Fibroblast of skin of right biceps (primary cell): ENCODE measurements at places on chromosomes 1 and 21.
A peak's percentile ranks its signal among the peaks of the same experiment; 100 is the strongest.

DNA sequence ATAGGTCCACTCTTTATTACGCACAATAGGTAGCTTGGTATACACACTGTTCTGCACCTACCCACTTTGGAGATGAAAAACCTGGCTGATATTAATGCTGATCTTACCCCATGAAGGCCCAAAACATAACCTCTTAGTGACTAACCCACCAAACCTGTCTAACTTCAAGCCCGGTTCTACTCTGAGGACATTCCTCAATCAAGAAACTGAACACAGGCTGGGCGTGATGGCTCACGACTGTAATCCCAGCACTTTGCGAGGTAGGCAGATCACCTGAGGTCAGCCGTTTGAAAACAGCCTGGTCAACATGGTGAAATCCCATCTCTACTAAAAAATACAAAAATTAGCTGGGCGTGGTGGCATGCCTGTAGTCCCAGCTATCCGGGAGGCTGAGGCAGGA, 50.5 kb downstream of the EYA3 start:
- no peak for DNase-seq

DNA sequence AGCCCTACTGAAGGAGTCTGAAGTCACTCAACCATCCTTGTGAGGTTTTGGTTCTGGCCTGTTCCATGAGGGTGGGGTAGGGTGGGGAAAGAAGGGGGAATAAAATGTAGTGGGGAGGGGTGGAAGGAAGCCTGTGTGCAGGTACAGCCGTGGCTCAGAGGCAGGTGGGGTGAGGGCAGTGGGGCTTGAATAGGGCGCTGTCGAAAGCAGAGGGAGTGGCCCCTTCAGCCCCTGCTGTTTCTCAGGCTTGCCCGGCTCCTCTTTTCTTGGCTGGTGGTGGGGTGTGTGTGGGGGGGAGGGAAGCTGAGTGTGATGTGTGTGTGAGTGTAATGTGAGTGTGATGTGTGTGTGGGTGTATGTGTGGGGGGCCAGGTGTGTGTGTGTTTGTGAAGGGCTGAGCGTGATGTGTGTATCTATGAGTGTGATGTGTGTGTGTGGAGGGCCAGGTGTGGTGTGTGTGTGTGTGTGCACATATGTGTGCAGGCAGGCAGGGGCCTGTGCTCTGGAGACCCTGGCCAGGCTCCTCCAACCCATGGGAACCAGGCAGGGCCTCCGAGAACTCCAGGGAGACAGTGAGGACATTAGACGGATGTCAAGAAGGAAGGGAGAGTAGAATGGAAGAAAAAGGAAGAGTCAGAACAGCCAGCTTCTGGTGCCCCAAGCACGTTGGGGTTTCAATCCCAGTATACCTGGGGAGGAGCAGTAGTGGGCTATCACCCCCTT, 9.0 kb downstream of the SOX13 start:
- no peak for DNase-seq

- no peak for DNase-seq
These were observed 675 bp downstream of the MYSM1 start for GRCh38 chr1:58699011-58699762.

DNA sequence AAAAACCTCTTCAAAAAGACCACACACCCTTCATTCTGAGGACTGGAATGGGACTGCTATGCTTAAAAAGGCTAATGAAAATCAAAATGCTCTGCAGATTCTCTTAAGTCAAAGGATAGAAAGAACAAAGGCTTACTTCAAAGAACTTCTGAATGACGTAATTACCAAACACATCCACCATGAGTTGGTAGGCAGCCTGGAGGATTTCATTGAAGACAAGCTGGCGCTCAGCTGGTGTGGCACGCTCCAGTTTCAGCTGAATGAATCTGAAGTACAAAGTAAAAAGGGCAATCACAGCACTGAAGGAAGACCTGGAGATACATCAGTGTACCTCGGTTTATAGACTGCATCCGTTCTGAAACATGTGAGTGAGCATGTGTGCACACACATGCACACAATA, 43.5 kb upstream of the SDC3 start:
- no peak for DNase-seq

DNA sequence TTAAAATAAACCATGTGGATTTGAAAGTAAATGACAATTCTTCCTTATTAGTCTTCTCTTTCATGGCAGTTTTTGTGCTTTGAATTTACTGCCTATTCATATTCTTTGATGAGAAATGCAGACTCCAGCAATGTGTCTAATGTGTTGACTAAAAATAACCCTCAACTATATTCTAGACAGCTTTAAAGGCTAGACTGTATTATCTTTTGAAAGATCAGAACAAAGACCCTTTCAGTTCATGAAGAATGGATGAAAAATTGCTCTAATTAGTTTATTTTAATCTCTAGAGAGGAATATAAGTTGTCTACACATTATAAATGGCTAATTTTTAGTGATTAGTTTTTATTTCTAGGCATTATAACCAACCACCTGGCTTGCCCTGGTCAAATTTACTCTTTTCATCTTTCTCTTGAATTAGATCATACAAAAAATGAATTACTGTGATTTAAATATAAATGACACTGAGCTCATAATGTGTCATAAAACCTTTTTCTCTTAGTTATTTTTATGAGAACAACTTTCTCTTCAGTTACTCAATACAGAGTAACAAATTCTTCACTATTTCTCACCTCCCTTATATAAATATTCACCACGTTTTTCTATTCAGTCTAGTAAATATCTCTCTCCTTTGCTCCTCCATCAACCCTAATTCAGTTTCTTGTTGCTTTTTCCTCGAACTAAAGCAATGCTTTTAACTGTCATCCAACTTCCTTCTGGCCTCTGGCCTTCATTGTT, 428.5 kb upstream of the TMPRSS15 start:
- no peak for DNase-seq

GRCh38 chr1:200388791-200389190, 21.0 kb downstream of the ZNF281 start:
- DNase-seq = no peak

- no peak for DNase-seq
These were observed 110.8 kb downstream of the PLPP3 start for GRCh38 chr1:56468518-56468917.

- no peak for DNase-seq
These were observed 2.6 kb downstream of the KCNAB2 start for GRCh38 chr1:6048179-6048867.

DNA sequence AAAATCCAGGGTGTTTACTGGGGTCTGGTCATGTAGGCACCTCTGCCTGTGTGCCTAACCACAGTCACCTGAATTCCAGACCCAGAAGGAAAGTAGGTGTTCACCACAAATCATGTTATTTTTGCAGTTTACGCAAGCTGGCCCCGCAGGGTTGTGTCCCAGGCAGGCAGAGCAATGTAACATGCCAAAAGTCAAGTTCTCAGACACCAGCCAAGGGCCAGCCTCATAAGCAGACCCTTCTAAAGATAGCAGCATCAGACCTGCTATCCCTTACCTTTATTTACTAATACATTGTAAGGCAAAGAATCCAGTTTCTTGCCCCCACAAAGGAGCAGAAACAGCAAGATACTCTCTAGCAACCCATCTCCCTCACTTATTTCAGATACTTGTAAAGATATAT, 83.0 kb downstream of the GPR161 start:
- no peak for DNase-seq

DNA sequence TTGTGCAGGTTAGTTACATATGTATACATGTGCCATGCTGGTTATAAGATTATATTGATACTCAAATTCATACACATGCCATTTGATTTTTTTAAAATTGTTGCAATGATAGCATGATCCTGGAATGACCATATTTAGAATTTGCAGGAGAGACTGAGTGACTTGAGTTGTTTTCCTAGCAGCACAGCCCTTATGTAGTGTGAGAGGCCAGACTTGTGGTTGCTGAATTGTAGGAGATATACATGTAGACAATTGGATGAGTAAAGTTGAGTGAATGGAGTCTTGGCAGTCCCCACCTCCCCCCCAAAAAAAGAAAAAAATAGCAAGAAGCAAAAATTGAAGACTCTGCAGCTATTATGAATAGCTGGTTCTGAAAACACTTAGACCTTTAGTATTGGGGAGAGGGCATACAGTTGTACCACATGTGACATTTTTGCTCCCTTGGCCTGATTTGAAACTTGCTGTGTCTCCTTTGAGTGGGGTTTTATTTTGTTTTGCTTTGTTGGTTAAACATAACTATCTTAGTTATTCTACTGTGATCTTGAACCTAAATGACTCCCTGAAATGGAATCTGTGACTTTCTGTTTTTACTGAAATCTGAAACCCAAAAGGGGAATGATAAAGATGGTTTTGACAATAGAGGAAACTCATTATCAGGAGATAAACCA, 280.3 kb downstream of the HMCN1 start:
- DNase-seq = peak; percentile 82

GRCh38 chr1:227685807-227686206, 49.3 kb downstream of the JMJD4 start:
- DNase-seq = no peak

- DNase-seq = no peak
These were observed 38.6 kb downstream of the TARBP1 start for GRCh38 chr1:234440348-234440747.

GRCh38 chr1:14599800-14600199, 1.3 kb downstream of the KAZN start:
- no peak for DNase-seq

GRCh38 chr1:10865518-10866320, 69.3 kb upstream of the CASZ1 start:
- no peak for DNase-seq

DNA sequence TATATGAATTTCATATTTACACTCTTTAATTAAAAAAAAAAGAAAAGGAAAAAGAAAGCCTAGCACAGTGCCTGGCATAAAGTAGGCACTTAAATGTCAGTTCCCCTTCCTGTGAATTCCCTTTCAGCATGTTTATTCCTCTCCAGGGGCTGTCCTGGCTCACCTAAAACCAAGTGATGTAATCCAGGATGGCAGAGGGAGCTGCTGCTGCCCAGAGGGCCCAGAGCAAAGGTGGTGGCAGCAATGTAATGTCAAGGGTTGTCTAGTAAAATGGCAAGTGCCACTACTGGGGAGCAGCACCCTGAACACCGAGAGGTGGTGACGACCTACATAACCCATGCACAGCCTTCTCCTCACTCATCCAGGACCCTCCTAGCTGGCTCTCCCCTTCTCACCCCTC, 78.4 kb upstream of the LPGAT1 start:
- no peak for DNase-seq

DNA sequence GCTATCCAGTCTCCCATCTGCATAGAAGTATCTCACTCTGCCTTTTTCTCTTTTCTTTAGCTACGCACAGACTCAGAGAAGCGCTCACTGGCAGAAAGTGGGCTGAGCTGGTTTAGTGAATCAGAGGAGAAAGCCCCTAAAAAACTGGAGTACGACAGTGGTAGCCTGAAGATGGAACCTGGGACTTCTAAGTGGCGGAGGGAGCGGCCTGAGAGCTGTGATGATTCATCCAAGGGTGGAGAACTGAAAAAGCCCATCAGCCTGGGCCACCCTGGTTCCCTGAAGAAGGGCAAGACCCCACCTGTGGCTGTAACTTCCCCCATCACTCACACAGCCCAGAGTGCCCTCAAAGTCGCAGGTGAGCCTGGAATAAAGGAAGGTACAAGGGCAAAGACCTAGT, 48.0 kb upstream of the IPO9 start:
- no peak for DNase-seq

DNA sequence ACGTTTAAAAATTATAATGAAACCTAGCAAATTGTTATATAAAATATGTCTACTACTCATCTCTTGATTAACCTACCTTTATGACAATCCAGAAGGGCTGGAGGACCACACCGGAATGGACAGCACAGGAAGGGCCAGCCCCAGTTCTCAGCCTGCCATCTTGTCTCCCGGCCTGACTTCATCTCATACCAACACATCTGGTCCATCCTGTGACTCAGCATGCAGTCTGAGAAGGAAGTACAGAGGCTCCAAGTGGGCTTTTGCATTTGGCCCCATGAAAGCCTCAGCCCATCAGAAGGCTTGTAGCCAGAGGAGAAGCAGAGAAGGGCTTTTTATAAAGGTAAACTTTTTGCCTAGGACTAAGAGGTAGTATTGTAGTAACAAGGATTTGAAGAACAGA, 436.6 kb downstream of the MRPL39 start:
- DNase-seq = peak; percentile 31

GRCh38 chr1:166017395-166017794, 149.4 kb downstream of the FAM78B start:
- no peak for DNase-seq

GRCh38 chr1:162710345-162710744, 78.1 kb downstream of the DDR2 start:
- peak; percentile 22 for DNase-seq

GRCh38 chr1:66022904-66023620, 230.4 kb downstream of the PDE4B start:
- peak; percentile 18 for DNase-seq

GRCh38 chr21:32378956-32379355, 13.9 kb downstream of the URB1 start:
- no peak for DNase-seq

- peak; percentile 96 for DNase-seq
These were observed 10.6 kb downstream of the ACTL8 start for GRCh38 chr1:17765444-17766411.

DNA sequence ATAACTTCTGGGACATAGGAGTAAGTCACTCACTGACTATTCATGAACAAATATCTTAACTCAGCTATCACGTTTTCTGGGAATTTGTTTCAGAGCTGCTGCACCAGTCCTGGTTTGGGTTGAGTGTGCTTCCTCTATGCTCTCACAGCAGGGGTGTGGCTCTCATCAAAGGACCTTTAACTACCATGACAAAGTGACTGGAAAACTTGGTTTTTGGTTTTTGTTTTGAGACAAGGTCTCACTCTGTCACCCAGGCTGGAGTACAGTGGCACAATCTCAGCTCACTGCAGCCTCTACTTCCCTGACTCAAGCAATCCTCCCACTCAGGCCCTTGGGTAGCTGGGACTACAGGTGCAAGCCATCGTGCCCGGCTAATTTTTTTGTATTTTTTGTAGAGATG, 4.1 kb downstream of the ILDR2 start:
- DNase-seq = no peak

- DNase-seq = peak; percentile 72
These were observed 49.8 kb upstream of the SCAF4 start for GRCh38 chr21:31781737-31782136.

DNA sequence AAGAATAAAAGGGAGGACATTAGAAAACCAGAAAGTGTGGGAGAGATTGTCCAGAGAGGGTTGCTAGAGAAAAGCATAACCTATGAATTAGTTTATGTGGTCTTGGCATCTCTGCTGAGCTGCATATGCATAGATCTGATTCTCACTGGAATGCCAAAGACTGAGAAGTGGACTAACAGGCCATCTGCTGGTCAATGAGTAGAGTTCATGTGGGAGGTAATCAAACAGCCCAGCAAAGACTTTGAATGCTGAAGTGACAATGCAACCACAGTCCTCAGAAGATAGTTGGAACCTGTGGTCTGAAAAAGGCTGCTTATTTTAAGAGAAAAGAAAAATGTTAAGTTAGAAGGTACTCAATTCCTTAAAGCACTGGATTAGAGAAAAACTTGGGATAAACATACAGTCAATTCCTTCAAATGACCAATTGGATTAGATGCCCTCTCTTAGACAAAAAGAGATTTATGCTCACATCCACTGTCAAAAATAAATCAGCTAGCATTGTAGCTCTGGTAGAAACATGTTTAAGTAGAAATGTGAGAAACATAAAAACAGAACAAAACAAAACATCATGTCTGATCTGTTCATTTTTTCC, 382.8 kb downstream of the AMY1C start:
- DNase-seq = peak; percentile 1
